Stimulated activated CD8-positive, alpha-beta memory T cell treated with anti-CD3 and anti-CD28 coated beads, Interleukin-15, amount 100 ng/mL, for 24 hours (primary cell): ENCODE measurements at places on chromosomes 2 and 18.

DNA sequence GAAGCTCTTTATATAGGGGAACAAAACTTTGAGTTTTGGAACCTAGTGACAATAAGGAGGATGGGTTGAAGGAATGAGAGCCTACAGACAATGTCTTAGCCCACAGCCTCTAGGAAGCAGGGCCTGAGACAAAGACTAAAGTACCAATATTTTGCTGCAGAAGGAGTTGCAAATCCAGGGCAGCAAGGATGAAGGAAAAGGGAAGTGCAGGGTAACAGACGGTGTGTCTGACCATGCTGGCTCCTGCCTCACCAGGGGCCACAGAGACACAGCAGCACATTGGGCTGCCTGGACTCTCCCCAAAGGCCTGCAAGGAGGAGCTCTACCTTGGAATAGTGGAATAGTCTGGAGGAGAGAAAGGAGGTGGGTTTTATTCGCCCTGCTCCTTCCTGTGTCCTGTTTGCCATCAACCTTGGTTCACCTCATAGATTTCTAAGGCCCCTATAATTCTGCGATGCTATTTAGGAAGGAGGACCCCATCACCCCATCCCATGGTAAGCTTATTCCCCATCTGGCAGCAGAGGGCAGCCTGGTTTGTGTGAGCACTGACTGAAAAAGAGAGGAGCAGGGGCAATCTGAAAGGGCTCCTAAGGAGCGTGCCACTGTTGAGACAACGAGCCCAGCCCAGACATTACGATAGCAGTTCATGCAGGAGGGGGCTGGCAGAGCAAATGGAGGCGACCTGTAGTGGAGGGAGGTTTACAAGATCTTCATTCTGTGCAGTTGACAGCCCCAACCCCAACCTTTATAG lies 143.4 kb downstream of the MGAT5 start:
- DNase-seq = no peak

DNA sequence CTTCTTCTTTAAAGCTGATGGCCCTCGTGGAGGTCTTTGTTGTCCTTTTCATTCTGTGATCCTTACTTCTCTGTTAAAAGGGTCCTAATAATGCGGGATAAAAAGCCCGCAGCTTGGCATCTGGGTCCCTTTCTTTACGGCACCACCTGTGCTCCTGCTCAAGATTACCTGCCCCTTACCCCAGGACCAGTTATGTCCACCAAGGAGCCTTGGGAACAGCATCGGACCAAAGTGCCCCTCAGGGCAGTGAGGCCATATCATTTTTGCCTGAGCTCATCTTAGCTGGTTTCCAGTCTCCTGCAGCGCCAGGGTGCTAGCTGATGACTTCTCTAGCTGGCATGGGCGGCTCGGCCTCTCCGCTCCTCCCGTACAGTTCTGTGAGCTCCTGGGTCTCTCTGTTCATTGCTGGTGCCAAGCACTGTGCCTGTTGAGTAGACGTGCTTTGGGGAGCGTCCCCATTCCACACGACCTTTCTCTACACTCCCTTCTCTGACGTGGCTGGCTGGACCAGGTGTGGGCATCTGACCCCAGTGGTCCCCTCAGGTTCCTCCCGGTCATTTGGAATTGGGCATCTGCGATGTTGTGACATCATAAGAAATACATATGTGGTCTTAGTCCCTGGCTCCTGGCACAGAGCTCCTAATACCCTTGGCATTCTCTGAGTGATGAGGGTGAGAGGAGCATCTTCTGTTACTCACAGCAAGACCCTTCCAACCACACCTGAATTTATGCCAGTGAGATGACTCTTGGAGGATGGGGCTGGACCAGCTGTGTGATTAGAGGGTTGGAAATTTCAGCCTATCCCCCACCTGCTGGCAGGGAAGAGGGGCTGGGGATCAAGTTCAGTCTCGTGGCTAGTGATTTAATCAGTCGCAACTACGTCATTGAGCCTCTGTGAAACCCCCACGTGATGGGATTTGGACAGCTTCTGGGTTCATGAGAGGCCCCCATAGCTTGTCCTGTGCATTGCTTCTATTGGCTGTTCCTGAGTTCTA lies 134.2 kb upstream of the HS6ST1 start:
- DNase-seq = no peak

DNA sequence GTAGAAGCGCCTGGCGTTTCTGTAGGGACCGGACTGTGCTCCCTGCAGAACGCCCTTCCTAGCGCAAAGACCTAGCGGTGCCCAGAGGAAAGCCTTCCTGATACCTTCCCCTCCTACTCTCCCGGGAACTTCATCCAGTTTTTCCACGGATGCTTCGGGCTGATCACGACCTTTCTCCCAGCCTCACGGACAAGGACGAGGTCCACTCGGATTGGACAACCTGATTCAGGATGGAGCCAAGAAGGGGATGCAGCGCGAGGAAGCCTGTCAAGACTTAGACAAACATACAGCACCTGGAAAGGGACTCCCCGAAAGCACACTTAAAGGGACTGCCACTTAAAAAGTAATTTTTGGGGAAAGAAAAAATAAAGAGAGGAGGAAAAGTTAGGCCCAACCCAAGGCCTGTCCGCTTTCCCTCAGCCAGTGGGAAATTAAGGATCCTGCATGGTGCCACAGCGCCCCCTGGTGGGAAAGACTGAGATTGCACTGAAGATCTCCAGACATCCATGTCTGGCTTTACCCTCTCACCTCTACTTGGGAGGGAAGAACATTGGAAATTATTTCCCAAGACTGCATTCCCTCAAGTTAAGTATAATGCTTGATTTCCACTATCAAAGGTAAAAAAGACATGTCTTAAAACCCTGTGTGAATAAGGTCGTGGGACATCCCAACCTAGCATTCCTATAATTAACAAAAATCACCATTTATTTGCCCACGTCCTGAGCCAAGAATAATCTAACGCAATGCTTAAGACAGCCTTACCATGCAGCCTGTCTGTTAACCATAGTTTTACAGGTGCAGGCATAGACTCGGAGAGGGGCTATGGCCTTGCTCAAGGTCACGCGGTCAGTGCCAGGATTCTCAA lies 13.4 kb upstream of the COPS8 start:
- peak; percentile 66 for DNase-seq

DNA sequence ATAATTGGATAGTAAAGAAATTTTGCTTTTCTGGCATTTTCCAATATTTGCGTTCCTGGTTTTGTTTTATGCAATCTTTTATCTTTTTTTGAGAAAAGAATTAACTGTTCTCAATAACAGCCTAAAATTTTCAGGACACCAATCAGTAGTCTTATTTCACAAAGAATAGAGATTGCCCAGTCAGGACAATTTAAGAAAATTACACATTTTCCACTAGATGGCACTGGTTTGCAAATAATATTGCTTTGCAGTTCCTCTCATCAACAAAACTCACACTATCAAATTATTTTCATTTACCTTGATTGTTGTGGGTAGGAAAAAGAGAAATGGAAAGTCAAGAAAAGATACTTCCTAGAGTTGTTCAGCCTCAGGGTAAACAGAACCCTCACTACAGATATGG lies 2.4 kb upstream of the RBM45 start:
- DNase-seq = no peak

GRCh38 chr2:168231609-168232241 lies 15.7 kb downstream of the STK39 start:
- no peak for DNase-seq

DNA sequence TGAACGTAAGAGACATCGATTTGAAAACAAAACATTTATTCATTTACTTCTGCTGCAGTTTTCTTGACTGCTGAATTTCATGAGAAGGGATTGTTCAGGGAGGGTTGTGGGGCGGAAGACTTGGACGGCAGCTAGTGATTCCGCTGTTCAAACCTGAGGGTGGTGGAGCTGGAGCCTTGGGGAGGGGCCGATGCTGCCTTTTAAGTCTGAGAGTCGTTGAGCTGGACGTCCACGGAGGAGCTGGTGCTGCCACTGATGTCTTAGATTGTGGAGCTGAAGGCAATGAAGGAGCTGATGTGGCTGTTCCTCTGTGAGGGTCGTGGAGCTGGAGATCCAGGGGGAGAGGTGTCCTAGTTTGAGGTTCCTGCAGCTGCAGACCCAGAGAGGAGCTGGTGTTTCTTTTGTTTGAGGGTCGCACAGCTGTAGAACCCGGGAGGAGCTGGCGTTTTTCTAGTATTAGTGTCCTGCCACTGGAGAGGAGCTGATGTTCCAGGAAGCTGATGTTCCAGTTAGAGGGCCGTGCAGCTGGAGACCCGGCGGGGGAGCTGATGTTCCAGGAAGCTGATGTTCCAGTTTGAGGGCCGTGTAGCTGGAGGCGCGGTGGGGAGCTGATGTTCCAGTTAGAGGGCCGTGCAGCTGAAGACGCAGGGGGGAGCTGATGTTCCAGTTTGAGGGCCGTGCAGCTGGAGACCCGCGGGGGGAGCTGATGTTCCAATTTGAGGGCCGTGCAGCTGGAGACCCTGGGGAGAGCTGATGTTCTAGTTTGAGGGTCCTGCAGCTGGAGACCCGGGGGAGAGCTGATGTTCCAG lies 150.9 kb downstream of the RTP5 start:
- DNase-seq = no peak

DNA sequence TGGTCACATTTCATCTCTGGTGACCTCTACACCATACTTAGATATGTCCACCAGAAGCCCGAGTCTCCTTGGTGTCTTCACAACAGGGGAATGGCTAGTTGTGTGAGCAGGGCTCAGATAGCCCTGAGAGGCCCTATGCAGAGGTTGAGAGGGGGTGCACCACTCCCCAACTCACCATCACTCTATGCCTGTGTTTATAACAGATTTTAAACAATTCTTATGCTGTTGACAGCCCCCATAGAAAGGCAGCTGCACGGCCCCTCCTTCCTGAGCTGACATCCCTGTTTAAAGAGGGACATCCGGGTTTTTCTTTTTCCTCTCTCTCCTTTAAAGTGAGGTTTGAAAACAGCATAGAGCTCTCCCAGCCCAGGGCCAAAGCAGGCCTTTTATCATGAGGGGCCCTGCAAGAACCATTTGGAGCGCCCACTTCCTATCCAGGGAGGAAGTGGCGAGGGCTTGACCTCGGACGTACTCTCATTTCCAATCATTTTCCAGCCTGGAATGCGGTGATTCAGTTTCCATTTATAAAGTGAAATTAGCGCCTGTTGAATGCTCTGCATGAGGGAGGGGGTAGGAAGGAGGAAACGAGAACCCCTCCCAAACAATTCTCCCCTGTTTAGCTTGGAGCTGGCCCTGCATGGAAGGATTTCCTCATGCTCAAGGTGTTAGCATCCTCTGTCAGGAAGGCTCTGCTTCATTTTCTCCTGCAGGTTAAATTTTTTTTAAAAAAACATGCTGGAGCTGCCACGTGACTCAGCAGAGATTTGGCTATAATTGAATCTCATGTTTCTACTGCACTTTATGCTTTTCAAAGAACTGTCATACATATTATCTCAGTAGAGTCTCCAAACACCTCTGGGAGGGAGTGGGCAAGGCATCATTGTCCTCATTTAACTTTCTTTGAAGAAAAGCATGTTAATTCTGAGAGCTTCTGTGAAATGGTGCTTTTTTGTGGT lies 117.5 kb downstream of the DDX1 start:
- DNase-seq = no peak

GRCh38 chr2:226797289-226797988 lies 2.2 kb downstream of the IRS1 start:
- no peak for DNase-seq

- no peak for DNase-seq
Observed at GRCh38 chr2:197208841-197209240, 101.7 kb downstream of the ANKRD44 start.

GRCh38 chr2:74424139-74424992 lies 2.8 kb downstream of the WDR54 start:
- DNase-seq = no peak

GRCh38 chr2:42180300-42180699 lies 11.1 kb downstream of the EML4 start:
- no peak for DNase-seq

DNA sequence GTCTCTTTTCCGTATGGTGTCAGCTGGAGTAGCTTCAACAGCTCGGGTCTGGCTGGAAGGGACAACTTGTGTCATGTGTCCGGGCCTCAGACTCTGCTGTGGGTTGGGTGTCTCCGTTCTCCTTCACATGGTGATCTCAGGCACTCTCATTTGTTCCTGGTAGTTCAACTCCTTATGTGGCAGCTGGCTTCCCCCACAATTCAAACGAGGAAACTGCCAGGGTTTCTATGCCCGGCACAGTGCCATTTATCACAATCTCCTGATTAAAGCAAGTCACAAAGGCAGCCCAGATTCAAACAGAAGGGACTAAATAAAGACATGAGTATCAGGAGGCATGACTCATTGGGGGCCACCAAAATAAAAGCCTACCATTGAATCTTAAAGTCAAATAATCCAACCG lies 22.7 kb downstream of the MRO start:
- DNase-seq = no peak

DNA sequence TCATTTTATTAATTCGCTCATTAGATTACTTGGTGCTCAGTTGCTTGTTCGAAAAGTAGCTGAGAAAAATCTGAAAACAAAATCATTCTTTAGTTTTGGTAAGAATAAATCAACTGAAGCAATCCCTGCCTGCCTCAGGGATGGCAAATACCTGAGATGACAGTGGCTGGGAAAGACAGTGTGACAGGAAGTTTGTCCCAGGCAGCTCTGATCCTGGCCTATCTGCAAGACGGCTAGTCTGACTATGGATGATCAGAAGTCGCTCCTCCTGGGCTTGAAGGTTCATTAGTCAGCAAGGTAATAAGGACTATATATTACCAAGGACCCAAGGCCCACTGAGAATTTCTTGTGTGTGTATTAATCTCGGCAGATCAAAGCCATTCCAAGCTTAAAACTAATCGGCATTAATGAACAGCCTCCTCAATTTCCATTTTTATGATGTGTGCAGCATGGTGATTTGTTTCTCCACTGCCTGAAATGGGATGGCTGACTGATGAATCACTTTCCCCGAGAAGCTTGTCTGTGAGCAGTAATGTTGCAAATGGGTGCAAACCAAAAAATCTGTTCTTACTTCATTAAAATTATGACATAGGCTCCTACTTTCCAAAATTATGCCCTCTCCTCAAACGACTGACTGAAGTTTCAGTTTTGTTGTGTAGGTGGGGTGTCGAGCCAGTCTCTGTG lies 199.9 kb downstream of the ACTR3 start:
- no peak for DNase-seq

DNA sequence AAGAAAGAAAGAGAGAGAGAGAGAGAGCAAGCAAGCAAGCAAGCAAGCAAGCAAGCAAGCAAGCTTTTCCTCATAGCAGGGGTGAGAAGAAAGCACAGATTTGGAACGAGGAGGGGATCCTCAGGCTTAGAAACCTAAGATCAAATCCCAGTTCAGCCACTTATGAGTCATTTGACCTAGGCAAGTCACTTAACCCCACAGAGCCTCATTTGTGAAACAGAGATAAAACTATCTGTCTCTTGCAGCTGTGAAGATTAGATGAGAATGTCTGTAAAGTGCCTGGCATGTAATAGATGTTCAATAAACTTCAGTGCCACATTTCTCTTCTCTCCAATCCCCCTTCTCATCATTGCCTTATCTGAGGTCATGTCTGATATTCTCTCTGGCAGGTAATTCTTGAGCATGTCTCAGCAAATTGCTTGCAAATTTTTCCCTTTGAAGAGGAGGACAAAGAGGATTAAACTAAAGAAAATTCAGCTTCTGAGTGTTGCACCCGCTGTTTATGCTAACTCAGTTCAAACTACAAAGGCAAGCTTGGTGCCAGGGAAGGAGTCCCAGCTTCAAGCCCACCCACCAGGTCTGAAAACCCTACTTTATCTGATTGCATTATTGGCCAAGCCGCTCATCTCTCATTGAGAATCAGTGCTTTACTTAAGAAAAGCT lies 20.3 kb downstream of the ALK start:
- DNase-seq = no peak
